ENCODE measurements at places on chromosomes 7 and 10.
A peak's percentile ranks its signal among the peaks of the same experiment; 100 is the strongest.

DNA sequence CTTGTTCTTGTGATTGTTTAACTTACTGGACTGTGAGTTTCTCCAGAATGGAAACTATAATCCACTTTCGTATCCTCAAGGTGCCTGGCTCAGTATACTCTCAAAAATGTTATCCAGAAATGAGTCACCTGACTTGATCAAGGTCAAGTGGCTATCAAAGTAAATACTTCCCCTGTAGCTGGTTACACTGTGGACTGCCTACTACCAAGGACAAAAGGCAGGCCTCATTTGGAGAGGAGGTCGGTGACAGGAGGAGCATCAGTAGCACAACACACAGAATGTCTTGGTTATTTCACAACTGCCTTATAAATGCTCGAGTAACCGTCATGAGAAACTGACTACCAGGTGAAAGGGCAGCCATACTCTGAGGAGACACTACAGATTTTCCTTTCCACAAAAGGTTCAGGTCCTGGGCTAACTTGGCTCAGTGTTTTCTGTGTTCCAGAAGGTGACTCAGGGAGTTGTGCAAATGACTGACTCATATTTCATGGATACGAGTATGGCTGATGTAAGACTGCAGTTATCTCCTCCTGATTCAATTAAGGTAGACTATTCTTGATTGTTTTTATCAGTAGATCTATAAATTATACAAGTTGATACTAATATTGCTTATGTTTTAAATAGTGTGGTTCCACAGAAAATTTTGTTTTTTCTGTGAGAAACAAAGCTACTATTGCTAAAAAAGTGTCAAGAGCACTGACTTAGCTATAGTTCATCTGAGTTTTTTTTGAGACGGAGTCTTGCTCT, 4.2 kb upstream of the CCNY start:
- DNase-seq: no peak

DNA sequence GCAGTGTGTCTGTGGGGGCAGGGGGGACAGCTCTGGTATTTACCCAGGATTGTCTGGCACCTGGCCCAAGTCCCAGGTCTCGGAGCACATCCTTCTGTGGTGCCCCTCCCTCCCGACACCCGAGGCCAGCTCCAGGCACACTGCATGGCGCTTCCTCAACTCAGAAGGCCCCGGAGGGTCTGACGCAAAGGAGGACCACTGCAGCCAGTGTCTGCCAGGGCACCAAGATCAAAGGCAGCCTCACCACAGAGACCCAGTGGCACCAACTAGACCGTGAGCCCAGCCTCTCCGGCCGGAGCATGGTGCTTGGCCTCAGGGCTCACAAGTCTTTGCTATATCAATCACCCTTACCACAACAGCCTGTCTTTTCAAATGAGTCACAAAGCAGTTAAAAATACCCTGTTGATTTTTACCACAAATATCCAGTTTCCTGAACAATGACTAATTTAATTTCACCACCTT, 99.3 kb upstream of the DDC start:
- no peak for DNase-seq

GRCh38 chr10:103277713-103278536, 987 bp downstream of the INA start:
- DNase-seq: no peak

GRCh38 chr10:5631936-5632335, 34.5 kb downstream of the ASB13 start:
- no peak for DNase-seq

DNA sequence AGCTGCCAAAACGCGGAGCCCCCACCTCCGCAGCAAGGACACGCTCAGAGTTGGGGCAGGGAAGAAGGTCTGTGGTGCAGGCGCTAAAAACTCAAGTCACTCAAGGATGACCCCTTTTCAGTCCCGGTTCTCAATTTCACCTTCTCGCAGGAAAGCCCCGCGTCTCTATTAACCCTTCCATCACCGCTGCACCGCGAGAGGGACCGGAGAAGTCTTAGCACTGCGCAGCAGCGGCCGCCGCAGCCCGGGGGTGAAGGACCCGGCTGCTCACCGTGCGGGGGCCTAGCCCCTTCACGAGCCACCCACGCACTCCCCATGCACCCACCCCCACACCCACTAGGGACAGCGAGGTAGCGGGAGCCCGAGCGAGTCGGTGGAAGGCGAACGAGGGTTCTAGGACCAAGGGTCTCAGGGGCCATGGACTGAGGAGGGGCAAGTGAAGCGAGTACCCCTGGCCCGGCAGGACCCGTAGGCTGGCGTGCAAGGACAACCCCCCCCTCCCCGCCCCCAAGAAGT, 162.9 kb downstream of the SH3PXD2A start:
- no peak for DNase-seq

DNA sequence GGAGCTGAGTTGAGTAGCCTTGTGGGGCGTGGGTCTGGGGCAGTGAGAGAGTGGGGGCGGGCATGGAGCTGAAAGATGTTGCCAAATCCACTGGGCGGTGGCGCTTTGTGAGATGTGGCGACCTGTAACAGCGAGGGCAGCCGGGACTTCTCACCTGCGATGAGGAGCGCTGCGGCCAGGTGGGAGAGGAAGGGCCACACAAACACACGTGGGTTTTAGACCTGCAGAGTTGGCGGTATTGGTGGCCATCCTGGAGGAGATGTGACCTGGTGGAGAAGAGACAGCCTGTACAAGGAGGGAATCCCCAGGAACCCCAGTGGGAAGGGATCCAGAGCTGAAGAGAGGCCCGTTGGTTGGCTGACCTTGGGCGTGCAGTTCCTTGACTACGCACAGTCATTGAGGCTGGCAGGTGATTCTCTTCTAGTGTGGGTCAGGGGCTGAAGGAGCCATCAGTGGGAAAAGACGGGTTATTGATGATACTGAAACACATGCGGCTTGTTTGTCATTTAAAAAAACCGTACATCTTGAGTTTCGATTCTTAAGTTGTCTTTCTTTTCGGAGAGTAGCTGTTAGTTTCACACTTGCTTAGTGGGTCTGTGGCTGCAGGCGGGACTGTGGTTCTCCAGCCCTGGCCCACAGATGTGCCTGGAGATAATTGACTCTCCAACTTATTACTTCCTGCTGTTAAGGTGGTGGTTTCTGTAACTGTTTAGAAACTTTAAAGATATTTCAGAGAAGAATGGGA, 2.4 kb downstream of the CHST12 start:
- no peak for DNase-seq

GRCh38 chr7:11716185-11716584, 115.8 kb downstream of the THSD7A start:
- DNase-seq: no peak

- DNase-seq: no peak
Observed at GRCh38 chr7:41148521-41148951, 554.4 kb downstream of the INHBA start.

GRCh38 chr7:64685741-64686140, 19.8 kb downstream of the ZNF107 start:
- DNase-seq: no peak

GRCh38 chr7:96178581-96178980, 143.3 kb downstream of the SLC25A13 start:
- no peak for DNase-seq

- DNase-seq: no peak
Observed at GRCh38 chr7:2802504-2803341, 41.4 kb downstream of the GNA12 start.

DNA sequence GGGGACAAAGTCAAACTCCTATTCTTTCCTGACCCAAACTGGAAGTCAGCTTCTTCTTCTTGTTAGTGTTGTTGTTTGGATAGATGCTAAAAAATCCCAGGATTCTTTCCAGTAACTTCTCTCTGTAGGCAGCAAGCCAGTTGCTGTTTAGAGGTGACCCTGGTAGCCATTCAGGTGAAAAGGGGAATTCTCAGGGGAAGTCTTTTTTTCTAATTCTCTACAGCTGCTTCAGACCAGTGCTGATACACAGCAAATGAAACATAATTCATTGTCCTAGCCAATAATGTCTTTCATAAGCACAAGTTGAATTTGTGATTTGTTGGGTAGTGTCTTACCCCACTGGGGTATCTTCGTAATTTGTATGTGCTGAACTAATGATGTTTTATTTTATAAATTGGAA, 357.3 kb downstream of the BBS9 start:
- DNase-seq: no peak

DNA sequence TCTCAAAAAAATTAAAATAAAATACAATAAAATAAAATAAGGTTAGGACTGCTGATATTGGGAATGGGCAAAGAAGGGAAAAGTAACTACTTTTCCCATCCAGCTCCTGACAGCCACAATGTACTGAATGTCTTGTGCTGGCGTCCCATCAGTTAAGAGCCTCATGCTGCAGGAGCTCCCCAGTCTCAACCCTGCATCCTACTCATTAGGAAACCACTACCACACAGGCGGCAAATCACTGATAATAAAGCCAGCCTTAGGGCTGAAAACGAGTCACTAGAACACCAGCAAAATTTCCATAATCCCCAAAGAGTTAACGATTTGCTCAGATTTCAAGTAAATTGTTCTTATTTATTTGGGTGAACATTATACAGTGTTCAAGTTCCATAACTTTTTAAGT, 4.3 kb downstream of the YWHAG start:
- DNase-seq: no peak

DNA sequence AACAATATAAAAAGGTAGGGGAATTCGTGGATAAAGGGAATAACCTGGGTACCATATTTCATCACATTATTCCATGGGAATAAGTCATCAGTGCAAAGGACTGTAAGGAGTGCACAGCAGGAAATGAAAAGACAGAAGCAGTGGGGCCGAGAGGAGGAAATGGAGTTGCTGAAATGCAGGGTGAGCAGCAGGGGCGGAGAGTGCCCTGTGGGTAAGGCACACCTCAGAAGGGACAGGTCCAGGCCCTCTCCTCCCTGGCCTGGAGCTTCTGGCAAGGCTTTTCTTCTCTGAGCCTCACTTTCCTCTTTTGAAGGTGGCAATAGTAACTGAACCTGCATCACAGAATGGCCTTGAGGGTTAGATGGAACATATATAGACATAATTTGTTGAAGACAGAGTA, 26.2 kb downstream of the IKZF1 start:
- no peak for DNase-seq

GRCh38 chr7:90345595-90346335, 751 bp upstream of the GTPBP10 start:
- DNase-seq: peak; percentile 32

GRCh38 chr10:29328983-29329382, 40.1 kb downstream of the LYZL1 start:
- peak; percentile 74 for DNase-seq

DNA sequence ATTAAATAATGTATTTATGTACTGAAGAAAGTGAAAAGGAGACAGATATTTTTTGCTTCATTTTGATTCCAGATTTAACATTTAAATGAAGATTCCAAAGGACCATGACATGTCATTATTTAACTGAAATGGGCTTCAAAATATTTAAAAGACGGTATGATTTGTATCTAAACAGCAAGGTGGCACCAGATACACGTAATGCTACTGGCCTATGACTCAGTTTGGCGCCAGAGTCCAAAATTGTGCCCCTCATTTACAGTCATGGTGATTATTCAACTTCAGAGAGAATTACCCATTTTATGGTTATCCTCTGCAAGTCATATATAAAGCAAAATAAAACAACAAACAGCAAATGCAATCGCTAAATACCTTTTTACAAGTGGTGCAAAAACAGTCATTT, 94.5 kb downstream of the ETV1 start:
- DNase-seq: no peak

All from right hindlimb (tissue), 1 donor.